ENCODE measurements at places on chromosomes 11 and 22.

GRCh38 chr22:43507235-43507634, 95.4 kb downstream of the MPPED1 start:
- DNase-seq = no peak

GRCh38 chr11:70760416-70761020, 362.2 kb downstream of the CTTN start:
- DNase-seq = no peak

GRCh38 chr11:128389461-128389976, 197.8 kb downstream of the ETS1 start:
- no peak for DNase-seq

GRCh38 chr11:114031246-114031966, 28.1 kb upstream of the ZBTB16 start:
- DNase-seq = no peak

DNA sequence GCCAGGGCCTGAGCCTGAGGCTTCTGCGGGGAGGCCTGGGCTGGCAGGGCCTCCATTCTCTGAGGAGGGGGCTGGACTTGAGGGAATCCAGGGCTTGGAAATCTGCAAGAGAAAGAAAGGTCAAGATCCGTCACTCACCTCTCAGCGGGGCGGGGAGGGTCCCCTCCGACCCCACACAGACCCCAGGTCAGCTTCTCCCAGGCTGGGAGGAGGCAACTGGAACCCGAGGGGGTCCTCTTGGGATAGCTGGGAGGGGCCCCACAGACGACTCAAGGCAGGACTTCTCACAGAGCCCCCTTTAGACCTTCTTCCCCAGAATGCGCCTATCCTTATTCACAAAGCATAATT, 11.0 kb downstream of the TNKS1BP1 start:
- DNase-seq = no peak

DNA sequence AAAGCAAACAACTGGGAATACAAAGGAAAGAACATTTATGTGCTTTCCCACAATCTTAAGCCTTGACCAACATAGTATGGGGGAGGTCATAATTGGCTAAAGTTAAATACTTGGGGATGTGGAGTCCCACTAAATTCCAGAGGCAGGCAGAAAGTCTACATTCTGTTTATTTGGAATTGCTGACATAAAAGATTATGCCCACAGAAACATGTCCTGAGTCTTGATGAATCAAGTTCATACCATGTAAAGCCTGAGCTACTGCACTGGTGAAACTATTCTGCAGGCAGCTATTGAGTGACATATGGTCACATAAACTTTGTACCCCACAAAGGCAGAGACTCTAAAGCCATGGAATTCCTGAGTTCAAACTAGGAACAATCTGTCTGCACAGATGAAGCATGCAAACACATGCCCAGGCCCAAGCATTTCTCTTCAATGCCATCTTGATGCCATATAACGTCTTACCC, 69.9 kb upstream of the CHRM4 start:
- DNase-seq = peak; percentile 10

- DNase-seq = peak; percentile 2
Measured at GRCh38 chr11:14127679-14128078, 165.2 kb downstream of the SPON1 start.

DNA sequence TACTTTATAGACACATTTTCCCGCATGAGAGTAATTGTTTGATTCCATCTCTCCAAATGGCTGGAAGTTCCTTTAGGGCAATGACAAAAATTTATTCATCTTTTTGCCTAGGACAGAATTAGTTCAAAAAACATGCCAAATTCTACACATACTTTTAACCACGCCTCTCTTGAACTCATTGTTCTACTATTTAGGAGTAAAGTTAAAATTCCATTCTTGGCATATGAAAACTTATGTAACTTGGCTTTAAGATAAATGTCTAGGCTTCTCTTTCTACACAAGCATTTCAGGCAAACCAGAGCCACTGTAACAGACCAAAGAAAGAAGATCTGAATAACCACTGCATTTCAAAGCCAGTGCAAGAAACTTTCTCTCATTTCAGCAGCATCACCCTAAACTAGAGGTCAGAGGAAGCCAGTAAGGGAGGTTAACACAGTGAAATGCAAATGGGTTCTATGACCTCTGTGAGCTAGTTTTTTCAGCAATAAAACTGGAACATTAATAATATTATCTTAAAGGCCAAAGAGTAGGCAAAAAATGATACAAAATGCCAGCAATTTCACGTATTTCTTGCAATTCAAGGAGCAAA, 73.0 kb downstream of the RSF1 start:
- DNase-seq = no peak

- no peak for DNase-seq
Measured at GRCh38 chr11:28439403-28439802, 331.2 kb downstream of the METTL15 start.

GRCh38 chr11:15854245-15854644, 502.1 kb downstream of the SOX6 start:
- no peak for DNase-seq

DNA sequence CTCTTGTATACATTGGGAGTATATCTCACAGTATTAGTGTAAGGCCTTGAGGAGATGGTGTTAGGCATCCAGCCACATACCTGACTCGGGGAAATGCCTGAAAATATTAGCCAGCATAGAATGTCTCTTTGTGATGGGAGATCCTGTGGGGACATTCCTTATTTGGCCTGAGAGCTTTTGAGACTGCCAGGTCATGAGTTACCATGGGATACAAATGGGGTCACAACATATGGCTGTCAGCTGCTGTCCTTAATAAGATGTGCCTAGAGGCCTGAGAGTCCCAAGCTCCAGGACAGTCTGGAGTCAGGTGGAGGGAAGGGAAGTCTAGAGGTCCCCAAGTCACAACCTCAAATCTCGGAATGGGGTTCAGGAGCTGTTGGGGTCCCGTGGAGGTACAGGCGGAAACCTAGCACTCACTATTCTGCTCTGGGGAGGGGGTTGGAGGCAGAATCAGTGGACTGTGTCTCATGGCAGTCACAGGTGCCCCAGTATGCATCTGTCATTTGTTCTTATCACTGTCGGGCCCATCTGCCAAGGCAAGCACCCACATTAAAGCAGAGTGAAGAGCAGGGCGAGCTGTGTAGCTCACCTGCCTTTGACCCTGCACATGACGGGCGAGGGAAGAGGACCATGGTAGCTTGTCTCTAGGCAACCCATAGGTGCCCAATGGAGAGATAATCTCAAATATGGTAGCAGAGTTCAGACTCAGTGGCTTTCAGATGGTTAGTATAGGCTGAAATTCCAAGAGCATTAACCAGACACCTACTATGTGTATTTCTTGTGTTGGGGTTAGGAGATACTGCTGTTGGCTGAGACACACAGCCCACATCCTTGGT, 29.9 kb downstream of the KCNQ1OT1 start:
- peak; percentile 15 for DNase-seq

GRCh38 chr11:73321604-73322381, 13.7 kb downstream of the ARHGEF17 start:
- no peak for DNase-seq

GRCh38 chr11:77147668-77148321, 19.7 kb downstream of the MYO7A start:
- DNase-seq = peak; percentile 97

DNA sequence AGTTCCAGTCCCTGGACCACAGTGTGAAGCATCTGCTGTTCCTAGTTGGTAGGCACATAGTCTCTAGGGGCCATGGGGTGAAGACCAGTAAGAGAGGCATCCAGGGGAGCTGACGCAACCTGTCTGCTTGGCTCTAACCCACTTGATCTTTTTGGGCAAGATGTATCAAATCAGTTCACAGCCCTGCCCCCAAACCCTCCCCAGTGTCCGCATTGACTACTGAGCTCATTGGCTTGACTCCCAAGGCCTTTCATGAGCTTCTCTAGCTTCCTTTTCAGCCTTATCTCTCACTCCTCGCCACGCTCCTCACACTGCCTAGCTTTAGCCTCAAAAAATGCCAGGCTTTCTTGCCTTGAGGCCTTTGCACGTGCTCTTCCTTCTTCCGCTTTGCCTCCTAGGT, 29.7 kb upstream of the ABCC8 start:
- DNase-seq = no peak

GRCh38 chr11:88620568-88621130, 283.1 kb upstream of the CTSC start:
- DNase-seq = no peak

DNA sequence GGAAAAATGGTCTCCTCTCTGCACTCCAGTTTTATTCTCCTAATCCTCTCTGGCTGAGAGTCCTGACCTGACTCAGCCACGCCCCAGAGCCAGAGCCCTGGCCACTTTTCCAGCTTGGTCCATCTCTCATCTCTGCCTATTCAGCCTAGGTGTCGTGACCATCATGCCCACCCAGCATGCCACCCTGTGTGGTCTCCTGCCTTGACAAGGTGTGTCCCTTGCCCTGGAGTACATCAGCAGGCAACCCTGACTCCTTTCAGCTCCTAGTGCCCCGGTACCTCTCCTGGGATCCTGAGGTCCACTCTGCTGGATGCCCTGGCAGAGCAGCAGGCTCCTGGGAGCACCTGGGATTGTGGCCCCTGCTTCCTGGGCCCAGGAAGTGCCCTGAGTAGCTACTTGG, 52.8 kb downstream of the ZNRF3 start:
- no peak for DNase-seq

- DNase-seq = no peak
Measured at GRCh38 chr11:117489999-117490679, 162.5 kb downstream of the CEP164 start.

DNA sequence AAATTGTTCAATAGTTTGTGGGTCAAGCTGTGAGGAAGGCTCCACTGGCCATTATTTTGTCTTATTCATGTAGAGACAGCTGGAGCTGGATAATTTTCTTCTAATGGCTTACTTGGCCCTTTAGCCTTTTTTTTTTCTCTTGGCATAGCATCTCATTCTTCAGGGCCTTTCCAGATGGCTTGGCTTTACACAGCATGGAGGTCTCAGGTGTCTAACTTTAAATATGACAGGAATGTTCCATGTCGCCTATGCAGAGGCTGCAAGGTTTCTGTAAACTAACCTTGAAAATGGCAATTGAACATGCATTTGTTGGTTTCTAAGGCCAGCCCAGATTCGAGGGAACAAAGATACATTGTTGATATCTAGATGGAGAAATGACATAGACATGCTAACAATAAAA, 247.9 kb upstream of the CNTN5 start:
- no peak for DNase-seq

DNA sequence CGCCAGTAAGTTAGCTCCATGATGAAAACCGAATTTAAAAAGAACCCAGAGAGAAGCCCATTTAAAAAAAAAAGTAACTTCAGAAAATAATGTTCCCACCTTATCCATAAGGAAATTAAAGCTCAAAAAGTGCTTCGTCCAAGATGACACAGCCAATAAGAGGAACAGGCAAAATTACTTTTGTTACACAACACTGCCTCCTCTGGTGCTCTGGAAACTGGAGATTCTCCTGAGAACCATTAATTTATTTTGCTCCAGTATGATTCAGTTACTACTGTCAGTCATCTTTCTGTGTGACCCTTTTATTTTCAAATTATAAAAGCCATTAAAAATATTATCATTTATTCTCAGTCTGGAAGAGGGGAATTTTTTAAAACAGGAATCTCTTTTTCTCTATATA, 2.0 kb downstream of the IFT27 start:
- no peak for DNase-seq

- DNase-seq = no peak
Measured at GRCh38 chr22:50104141-50104544, 14.3 kb downstream of the MOV10L1 start.

- DNase-seq = no peak
Measured at GRCh38 chr11:66646828-66647227, 8.3 kb downstream of the RBM4 start.

DNA sequence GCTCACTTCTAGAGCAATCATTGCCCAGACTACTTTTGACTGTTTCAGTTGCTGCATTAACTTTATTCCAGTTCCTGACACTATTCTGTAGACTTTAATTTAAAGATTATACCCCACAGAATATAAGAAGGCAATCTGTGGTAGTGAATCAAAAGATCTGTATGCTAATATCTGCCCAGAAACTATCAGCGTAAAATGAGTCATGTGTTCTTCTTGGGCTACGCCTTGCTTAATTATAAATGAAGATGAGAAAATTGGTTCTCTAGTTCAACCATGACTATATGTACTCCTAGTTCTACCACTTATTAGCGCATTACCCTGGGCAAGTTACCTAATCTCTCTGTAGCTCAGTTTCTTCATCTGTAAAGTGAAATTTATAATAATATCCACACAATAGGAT, 128.5 kb downstream of the CWF19L2 start:
- no peak for DNase-seq

DNA sequence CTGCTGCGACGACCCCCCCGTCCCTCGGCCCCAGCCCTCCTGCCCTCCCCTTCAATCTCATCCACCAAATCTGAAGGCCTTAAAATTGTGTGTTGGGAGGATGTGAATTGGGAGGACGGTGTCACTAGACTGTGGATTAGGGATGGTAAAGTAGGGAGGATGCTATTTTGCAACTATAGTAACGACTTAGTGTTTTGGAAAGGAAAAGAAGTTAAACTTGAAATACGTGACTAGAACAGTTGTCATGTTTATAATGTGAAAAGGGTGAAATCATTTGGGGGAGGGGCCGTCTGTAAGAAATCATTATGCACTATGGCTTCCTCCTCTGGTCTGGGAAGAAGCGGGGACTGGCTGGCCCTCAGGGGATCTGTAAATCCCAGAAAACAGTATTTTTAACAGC, 43.4 kb upstream of the NNMT start:
- no peak for DNase-seq

DNA sequence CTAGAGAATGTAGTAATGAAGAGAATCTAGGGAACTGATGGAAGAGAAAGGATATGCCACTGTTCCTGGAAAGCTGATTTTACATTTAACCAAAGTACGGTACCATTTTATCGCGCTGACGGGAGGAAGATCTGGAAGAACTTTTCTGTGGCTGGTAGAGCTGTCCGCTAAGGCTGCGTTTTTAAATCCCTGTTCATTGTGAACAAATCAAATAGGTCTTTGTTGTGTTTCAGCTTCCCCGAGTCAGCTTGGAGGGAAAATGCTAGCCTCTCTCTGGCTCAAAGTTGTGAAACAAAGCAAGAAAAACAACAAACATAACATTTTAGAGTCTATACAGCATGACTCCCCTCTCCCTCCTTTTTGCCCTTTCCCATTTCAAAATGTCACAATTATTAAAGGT, 34.4 kb downstream of the FBXO7 start:
- no peak for DNase-seq

DNA sequence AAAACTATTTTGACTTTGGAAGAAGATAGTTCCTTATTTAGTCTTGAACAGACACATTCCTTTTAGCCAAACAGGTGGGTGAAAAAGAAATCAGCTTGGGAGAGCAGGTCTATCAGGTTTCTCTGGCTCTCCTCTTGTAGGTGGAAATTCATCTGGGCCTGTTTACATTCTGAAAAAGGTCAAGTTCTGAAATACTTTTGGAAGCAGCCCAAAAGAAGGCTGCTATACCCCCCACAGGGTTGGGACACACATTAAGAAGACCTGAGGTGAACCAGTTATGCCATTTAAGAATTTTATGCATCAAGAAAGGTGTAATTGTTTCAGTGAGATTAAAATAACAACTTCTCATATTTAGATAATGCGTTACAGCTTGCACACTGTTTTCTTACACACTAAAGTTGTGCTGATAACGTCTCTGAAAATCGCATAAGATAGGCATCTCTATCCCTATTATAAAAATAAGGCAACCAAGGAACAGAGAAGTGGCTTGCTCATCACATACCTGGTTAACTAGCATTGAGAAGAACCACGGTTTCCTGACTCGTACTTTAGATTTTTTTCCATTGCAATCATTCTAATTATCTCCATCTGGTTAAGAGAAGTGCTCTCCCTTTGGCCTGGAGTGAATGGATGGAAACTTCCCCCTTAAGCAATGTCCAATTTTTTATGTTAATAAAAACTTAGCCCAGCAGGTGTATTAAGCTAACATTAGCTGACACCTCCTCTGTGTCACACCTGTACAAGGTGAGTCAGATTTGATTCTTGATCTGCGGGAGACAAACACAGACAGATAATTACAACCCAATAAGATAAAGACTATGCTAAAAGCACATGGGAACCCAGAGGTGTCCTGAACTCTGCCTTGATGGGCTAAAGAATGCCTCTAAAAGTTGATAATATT, 60.5 kb upstream of the UCP3 start:
- no peak for DNase-seq
